ENCODE measurements at places on chromosomes 5 and 9.

DNA sequence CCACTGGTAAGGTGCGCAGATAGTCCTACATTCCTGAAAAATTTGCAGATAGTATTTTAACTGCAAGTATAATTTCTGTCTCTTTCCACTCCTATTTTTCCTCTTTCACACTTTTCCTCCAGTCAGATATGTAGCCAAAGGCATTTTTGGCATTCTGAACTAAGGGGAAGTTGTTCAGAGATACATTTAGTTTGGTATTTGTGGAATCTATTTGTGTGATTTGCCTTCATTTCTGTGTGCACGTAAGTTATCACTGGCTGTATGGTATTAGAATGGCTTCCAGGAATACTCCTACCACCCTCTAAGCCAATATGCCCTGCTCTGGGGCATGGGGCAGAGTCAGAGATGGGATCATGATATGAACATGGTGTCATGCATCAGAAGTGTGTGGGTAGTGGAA lies 45.8 kb upstream of the GRAMD2B start:
- DNase-seq = no peak

DNA sequence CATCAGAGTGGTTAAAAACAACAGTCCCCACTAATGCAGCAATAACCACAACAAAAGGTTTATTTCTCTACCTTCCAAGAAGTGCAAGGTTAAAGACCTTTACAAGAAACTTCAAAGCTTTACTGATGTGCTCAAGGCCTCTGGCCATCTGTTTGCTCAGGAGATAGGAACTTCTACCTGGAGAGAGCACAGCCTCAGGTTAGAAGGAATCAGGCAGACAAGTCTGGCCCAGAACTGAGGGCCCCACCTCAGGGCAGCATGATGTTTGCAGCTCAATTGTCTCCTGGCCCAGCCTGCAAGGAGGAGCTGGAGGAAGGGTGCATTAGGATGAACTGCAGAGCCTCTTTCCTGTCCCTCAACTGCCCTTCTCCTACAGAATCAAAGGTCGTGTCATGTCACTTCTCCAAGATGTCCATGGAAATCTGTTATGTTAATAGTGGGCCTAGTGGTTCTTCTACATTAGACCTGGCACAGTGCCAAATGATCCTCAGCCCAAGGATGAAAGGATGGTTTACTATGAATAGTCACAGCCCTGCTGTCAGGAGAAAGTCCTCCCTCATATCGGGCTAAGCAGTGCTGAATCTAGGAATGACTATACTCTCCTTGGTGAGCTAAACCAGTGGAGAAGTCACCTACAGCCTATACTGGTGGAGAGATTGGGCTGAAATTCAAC lies 98.9 kb upstream of the NTRK2 start:
- no peak for DNase-seq

- no peak for DNase-seq
Observed at GRCh38 chr5:113186061-113186460, 209.5 kb downstream of the DCP2 start.

- DNase-seq = no peak
Observed at GRCh38 chr5:54469622-54470021, 14.1 kb downstream of the HSPB3 start.

DNA sequence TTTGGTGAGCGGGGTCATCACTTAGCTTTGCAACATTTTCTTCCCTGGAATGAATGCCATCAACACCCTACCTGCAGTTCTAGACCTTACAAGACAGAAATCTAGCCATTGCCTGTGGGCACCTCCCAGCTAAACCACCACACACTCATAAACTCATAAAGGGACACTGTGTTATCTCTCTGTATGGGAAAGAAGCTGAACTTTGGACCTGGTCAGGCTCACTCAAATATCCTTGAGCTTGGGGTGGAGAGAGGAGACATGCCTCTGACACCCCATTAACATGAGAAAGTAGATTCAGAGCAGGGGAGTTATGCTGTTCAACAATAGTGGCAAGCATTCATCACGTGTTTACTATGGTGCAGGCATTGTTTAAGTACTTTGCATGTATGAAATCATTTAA lies 205.6 kb downstream of the ZNF462 start:
- no peak for DNase-seq

DNA sequence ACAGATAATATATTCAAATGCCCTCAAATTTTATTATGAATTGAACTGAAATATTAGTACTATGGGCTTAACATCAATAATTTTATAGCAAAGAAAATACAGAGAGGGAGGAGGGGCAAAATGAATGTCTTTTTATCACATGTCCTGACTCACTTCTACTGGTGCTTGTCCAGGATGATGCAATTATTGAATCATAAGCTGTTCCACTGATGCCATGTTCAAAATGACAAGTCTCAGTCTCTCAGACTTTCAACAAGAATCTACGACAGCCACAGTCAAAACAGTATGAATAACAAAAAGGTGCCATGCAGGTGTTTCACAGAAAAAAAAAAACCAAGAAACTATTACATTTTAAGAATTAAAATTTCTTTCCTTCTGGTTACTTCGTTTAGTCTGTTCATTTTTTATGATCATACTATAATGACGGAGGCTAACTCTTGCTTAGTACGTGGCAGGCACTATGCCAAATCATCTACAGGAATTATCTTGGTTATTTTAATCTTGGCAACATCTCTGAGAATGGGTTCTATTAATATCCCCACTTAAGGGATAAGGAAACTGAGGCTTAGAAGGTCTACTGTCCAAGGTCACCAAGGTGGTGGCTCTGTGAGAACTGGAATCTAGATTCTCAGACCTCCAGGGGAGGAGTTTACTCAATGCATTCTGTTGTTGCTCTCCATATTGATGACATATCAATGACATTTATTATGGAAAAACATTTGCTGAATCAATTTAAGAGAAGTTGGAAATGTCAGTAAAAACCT lies 61.5 kb downstream of the NR3C1 start:
- no peak for DNase-seq

GRCh38 chr9:127452691-127453090 lies 1.4 kb downstream of the LRSAM1 start:
- no peak for DNase-seq

DNA sequence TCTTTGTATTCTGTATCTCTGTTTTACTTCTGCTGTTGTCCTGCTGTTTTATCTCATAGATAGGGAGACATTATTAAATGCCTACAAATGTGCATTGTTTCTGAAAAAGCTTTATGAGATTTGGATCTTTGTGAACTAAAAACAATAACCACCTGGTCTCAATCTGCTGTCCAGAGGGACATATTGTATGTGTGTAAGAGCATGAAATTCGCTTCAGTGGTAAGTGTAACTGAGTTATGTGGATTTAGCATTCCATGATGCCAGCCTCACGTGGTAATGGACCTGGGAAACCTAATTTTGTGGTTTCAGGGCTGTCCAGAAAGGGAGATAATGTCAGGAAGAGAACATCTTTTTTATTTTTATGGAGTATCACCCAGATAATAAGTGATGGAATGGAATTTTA lies 119.3 kb downstream of the GDNF start:
- DNase-seq = no peak

- peak; percentile 61 for DNase-seq
Observed at GRCh38 chr9:101601904-101602765, 7.4 kb upstream of the PPP3R2 start.

- DNase-seq = no peak
Observed at GRCh38 chr5:50463047-50463446, 22.0 kb upstream of the EMB start.

- DNase-seq = no peak
Observed at GRCh38 chr5:143685246-143685815, 126.6 kb upstream of the HMHB1 start.

GRCh38 chr9:18910916-18911315 lies 122.1 kb downstream of the SAXO1 start:
- peak; percentile 30 for DNase-seq

- no peak for DNase-seq
Observed at GRCh38 chr5:141338538-141339306, at the start of gene PCDHGA2. TSS of gene PCDHGA2 (plus strand) at chr5:141338760.

DNA sequence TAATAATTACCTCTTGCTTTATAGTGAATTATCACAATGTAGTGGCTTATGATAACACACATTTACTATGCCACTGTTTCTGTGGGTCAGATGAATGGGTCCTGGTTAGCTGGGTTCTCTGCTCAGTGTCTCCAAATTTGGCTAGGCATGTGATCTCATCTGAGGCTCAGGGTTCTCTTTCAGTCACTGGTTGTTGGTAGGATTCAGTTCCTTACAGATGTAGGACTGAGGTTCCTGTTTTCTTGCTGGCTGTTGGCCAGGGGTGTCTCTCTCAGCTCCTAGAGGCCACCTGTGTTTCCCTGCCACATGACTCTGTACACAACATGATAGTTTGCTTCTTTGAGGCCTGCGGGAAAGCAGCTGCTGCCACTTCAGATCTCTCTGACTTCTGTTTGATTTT lies 7.1 kb downstream of the NFX1 start:
- DNase-seq = peak; percentile 88

DNA sequence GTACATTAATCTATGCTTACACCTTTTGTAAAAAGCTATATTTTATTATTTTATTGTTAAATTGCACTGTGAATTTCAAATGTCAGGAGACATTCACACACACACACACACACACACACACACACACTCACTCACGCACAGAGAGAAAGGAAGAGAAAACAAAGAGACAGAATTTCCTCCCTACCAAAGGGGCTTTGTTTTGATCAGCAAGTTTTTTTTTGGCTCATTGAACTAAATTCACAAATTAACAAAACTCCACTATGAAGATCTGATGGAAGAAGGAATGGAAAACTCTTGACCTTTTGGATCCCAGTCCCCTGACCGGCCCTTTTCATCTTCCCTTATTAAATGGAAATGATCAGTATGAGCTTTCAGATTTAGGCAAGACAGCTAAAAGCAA lies 161.2 kb downstream of the PDE4D start:
- DNase-seq = no peak

DNA sequence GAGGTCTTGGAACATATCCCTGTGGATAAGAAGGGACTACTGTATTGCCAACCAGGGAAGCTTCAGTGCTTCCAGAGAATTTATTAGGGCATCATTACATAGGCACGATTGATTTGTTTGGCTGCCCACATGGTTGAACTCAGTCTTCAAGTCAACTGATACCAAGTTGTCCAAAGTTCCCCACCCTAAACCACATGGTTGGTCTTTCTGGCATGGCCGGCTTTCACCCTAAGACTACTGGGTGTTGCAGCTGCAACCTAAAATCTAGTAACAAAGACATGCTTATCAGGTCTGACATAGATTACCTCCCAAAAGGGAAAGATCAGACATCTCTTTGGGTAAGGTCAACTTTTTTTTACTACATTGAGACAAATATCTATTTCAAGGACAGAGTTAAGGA lies 37.0 kb downstream of the FAF2 start:
- no peak for DNase-seq

DNA sequence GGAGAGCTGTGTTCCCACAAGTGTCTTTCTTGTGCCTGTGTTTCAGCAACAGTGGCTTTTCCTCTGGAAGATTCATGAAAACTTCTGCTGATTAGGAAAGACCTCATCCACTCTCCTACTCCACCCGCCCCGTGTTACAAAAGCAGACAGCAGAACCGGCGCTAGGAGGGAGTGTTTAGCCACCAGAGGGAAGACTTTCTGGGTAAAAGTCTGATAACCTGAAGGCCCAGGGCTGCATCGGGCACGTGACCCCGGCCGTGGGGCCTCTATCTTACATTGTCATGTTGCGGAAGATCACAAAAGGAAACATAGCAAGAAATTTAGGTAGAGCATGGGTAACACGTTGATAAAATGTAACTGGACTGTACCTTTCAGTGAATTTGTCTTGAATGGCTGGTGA lies 32.0 kb upstream of the DMRT2 start:
- DNase-seq = peak; percentile 44

DNA sequence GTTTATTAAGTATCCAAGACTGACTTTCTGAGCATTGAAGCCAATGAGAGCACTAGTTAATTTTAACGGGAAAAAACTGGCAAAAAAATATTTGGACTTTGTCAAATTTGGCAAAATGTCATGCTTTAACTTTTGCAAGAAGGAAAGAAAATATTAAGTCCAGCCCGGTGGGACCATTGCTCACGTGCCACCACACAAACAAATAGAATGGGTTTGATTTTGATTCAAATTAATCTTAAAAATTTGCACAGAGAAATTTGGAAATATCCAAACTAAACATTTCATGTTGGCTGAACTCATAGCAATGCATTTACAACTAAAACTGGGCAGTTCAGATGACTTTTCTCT lies 302.2 kb downstream of the EBF1 start:
- DNase-seq = no peak

- DNase-seq = no peak
Observed at GRCh38 chr9:93899609-93900435, 55.3 kb downstream of the BARX1 start.

DNA sequence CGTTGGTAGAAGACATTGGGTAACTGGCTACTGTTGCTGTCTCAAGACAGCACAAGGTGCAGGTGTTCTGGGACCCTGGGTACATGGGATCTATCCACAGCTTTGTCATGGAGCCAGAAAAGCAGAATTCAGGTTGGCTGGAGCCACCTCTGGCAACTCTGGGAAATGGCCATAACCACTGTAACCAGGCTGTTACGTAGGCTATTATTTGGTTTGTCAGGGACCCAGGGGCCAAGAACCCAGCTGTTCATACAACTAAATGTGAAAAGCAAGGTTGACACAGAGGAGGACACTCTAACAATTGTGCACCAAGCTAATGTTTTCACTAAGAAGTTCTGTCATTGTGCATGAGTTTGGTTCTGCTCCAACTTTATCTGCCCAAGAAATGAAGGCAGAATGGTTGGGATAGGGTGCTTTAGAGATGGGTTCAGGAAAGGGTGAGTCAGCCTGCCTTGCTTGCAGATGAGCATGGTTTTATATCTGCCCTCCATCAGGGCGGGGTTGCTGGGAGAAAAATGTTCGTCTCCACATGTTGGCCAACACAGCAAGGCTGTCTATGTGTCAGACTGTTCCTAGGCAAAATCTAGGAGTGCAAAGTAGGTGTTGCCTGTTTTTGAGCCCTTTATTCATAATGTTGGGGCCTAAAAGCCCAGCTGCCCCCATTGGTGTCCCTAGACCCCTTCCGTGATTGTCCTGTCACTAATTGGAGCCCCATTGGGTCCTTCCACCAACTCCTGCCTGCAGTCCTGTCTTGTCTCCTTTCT lies 131.3 kb upstream of the DAP start:
- no peak for DNase-seq
